Cardiac septum (tissue), 1 donor: ENCODE measurements at places on chromosomes 3 and 15. TPM values are rescaled to one million over a fixed set of nuclear protein-coding genes. Genes with fewer than 3 reads are reported as not detected.

- no peak for DNase-seq
These were observed 143.9 kb upstream of the MME start for GRCh38 chr3:154936196-154936595.

GRCh38 chr3:61669203-61669602 lies 107.8 kb downstream of the PTPRG start:
- no peak for DNase-seq

DNA sequence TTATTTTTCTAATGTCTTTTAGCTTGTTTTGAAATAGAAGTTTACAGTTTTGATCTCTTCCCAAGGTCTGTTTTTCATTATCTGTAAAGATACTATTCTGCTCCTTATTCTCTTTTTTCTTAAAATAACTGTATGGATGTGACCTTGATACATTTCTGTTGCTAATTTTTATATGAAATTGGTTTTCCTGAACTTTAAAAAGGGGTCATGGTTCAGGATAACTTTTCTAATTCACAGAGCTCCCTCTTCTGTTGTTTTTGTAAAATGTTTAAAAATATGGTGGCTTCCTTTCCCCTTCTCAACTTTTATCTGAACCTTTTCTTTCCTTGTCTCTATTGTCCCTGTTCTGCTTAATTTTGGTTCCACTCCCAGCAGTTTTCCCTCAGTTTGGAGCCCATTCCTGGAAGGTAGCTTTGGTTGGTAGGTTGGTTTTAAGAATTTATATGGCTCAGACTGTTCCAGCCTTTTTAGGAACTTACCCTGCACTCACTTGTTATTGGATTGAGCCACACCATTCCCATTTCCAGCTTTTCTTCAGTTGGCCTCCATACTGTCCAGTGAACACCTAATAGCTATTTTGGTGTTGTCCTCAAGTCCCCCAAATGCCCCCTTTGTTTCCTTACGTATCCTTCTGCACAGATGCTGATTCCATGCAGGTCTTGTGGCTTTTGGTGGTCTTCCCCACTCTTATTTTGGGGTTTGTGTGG lies 70.3 kb downstream of the SLMAP start:
- DNase-seq, result no peak

DNA sequence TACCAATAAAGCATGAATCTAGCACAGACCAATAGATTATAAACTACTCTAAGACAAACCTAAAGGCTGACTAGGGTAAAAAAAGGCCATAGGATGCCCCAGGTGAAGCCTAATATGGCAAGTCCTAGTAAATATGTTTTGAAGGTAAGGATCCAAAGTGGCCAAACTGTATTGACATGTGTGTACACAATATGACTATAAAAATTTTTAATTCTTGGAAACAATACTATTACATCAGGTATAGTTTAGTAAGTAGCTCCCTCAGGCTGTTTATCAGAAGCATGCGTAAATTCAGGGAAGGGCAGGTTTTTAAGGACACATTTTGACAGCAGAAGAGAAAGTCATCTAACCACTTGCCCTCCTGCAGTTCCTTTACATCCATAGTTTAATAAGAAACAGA lies 18.8 kb downstream of the GNB4 start:
- no peak for DNase-seq

The ADAMTS7 gene
- total RNA-seq, result 17.8 TPM
